Hepatocyte (in vitro differentiated cells): ENCODE measurements at places on chromosomes 13 and 19. TPM values are rescaled to one million over a fixed set of nuclear protein-coding genes. Genes with fewer than 3 reads are reported as not detected.

DNA sequence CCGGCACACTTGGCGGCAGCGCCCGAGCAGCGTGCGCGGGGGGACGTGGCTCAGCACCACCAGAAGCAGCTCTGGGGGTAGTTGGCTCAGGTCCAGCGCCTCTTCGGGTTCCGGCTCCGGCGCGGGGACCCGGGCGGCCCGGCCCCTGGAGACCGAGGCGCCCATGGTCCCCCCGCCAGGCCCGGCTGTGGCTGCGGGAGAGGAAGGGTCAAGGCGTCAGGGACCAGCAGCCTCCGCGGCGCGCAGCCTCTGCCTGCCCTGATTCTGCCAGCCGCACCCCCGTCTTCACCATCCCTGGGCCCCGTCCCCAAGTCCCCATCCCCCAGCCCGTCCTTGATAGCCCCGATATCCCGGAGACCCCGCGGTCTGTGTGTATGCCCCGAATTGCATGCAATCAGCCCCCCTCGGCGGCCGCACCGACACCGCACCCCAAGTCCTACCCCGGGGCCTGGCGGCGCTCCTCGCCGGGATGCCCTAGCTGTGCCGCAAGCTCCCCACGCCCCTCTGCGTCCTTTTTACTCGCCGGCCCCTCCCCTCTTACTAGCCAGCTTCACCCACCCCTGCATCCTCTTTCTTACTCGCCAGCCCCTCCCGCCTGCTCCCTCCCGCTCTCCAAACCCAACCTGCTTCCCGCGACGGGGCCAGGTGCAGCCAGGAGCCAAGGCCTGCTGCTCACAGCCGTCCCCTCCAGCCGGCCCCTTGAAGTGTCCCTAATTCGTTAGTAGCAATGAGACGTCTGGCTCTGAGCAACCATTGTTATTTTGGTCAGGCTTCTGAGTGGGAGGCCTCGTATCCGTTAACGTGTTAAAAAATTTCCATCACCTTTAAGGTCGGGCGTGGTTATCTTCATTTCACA lies at the start of gene FBXO27:
FBXO27 (minus strand) TSS at position 487 of the 856 bp plus-strand sequence; CDS start at position 165, 322 bp downstream.
- peak; percentile 35 for DNase-seq

GRCh38 chr19:50796128-50796633 lies 6.0 kb downstream of the ACP4 start:
- no peak for DNase-seq

DNA sequence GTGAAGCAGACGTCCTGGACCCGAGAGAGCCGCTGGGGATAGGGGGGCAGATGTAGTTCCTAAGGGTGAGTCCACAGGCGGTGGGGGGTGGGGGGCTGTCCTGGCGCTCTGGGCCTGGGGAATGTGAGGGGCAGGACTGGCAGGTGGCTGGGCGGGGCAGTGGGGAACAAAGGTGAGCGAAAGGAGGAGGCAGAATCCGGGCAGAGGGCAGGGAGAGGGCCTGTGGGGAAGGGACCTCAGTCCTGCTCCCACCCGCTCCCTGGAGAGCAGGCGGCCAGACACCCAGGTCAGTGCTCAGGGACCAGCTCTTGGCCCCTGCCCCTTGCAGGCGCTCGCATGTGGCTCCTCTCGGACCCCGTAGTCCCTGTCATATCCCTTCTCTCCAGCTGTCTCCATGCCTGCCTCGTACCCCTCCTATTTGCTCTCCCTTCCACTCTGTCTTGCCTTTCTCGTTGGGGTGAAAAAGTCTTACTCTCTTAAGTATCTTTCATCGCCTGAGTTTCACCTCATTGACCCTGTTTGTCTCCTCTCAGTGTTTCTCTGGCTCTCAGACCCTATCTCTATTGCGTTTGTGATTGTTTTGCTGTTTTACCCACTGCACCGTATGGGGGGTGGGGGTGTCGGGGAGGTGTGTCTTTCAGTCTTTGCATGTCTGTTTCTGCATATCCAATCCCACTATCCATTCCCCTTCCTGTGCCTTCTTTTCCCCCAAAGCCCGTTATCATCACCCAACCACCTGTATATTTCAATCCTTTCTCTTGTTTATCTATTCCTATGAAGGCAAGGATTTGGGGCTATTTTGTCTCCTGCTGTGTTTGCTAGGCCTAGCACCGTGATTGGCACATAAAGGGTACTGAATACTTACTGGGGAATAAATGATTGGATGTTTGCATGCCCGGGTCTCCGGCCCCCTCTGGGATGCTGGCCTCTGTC lies 5.8 kb downstream of the SPHK2 start:
- DNase-seq, result peak; percentile 73

- peak; percentile 93 for DNase-seq
Measured at GRCh38 chr19:28878862-28879566, 333.9 kb downstream of the UQCRFS1 start.

DNA sequence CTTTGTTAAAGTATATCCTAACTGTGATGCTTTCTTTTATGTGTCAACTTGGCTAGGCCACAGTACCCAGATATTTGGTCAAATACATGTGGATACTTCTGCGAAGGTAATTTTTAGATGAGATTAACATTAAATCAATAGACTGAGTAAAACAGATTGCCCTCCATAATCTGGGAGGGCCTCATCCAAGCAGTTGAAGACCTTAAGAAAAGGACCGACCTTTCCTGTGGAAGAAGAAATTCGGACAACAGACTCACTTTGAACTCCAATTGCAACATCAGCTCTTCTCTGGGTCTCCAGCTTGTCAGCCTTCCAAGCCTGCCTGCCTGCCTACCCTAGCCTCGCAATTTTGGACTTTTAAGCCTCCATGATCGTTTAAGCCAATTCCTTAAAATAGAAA lies 57.9 kb upstream of the DOCK9 start:
- no peak for DNase-seq

DNA sequence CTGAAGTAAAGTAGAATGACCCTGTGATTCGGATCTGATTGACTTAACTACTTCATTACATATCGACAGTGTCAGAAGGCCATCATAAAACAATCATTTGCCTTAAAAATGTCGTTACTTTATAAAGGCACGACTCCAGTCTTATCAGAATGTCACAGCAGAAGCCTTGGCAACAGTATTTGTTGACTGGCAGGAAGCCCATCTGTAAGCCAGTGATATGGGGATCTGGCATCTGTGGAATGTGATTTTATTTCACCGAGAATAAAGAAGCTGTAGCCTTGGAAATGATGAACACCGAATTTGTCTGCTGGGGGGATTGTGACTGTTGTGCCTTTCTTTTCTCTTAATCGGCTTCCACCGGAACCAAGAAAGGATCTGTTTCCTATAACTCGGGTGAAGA lies 362.5 kb downstream of the TDRD3 start:
- DNase-seq, result no peak

DNA sequence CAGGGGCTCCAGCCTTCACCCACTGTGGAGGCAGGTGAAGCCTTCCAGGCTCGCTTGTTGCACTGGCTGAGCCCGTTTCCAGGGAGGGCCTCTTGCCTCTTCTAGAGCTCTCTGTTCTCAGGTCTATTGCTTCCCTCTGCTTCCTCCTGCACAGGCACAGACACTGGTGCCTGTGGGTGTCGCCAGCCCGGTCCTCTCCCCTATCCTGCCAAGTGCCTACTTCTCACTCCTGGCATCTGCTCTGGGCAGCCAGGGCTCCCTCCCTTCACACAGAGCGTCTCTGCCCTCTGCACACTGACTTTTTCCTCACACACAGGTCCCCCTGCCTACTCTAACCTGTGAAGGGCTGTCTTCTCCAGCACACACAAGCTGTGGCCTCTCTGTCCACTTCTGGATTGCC lies 60.3 kb downstream of the SLC7A9 start:
- DNase-seq, result no peak

GRCh38 chr19:20103091-20103740 lies 25.4 kb downstream of the ZNF90 start:
- no peak for DNase-seq

GRCh38 chr19:17138937-17139598 lies 63.5 kb downstream of the MYO9B start:
- DNase-seq, result no peak

PCDH8 gene
- 0.19 and 0.85 TPM in 2 replicates for polyA plus RNA-seq

TRPC4 gene
- 0.28 and 0.83 TPM in 2 replicates for polyA plus RNA-seq

THSD1 gene
- 0.34 and 1.4 TPM in 2 replicates for polyA plus RNA-seq

MEIOSIN gene
- polyA plus RNA-seq, result not detected in 2 replicates

RDH8 gene
- polyA plus RNA-seq, result not detected in 2 replicates

FREM2 gene
- polyA plus RNA-seq, result 2.2 and 2.3 TPM in 2 replicates
